Fibroblast of villous mesenchyme (primary cell): ENCODE measurements at places on chromosomes 7 and 10. TPM values are rescaled to one million over a fixed set of nuclear protein-coding genes. Genes with fewer than 3 reads are reported as not detected.

- DNase-seq = peak; percentile 99
These were observed 22.7 kb upstream of the AGFG2 start for GRCh38 chr7:100516135-100516812.

DNA sequence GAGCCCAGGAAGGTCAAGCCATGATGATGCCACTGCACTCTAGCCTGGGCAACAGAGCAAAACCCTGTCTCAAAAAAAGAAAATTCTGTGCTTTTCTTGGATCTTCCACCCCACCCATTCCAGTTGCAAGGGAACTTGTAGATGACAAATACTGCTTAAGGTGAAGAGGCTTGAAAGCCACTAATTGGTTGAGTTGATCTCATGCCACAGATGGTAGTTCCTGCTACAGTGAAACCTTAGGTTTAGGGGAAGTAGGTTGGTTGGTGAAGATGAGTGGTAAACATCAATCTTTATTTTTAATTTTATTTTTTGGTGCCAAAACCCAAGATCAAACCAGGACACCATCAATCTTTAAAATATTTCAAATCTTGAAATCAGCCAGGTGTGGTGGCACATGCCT, 2.9 kb upstream of the GDI2 start:
- no peak for DNase-seq

DNA sequence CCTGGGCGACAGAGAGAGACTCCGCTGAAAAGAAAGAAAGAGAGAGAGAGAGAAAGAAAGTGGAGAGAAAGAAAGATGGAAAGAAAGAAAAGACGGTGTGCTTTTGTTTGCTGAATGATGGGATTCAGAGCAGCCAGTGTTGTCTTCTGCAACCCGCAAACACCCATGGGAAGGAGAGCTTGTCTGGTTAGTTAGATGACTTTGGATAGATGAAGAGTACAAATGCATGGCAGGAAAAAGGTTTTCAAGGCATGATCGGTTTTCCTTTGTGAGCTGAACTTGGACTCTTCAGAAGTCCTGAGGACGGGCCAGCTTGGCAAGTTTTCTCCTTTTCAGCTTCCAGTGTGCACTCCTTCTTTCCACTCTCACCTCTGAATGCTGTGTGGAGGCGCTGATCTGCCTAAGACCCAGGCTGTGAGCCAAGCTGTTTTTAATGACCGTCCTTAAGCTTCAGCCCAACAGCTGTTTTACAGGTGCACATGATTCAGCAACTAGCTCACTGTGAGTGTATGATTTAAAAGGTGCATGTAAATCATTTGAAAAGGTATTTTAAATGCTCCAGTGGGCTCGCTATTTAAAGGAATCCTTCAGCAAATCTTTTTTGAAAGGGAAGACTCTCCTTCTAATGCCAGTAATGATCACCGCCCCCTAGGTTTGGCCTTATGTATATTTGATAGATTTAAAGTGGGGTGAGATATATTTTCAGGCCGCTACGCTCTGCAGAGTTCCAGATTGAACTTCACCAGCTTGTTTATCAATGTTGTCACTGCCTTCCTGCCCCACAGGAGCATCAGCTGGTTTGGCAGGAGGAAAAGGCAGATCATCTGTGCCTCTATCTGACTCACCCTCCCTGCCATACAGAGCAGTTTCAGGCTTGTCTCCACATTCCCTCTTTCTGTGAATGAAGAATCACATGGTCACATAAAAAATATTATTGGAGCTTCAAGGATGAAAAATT, 115.0 kb downstream of the PLXDC2 start:
- DNase-seq = peak; percentile 53

GRCh38 chr7:1324028-1324900, 91.6 kb downstream of the UNCX start:
- DNase-seq = no peak

- DNase-seq = peak; percentile 57
These were observed 6.6 kb downstream of the AASS start for GRCh38 chr7:122137251-122138077.

DNA sequence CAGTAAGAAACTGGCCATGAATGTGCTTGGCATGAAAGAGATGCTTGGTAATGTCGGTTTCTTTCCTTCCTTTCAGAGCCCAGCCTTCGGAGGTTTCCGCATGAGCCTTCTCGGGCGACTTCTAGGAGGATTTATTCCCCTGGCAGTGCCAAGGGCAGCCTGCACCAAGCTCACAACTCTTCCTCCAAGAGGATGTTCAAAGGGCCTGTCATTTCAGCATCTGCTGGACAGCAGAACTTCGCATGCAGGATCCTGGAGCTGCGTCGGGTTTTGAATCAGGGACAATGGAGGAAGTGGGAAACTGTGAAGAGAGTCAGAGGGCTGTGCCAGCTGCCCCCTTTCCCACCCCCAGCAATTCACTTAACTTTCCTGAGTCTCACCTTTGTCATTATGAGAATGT, 21.3 kb downstream of the GOLGA7B start:
- no peak for DNase-seq

DNA sequence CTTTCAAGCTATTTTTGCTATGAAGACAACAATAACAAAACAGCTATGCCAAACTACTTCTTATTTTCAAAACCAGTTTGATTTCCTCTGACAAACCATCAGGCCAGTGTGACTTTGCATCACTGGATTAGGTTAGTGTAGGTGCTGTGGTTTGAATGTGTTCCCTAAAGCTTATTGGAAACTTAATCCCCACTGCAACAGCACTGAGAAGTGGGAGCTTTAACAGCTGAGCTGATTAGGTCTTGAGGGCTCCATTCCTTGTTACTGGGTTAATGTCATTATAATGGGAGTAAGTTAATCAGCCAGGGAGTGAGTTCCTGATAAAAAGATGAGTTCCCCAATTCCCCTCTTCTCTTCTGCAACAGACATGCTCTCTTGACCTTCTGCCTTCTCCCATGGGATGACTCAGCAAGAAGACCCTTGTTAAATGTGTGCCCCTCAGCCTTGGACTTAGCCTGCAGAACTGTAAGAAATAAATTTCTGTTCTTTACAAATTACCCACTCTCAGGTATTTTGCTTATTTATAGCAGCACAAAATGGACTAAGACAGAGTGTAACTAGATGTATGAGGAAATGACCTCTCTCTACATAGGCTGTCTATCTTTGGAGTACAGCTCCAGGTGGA, 186.8 kb downstream of the CTTNBP2 start:
- DNase-seq = no peak

DNA sequence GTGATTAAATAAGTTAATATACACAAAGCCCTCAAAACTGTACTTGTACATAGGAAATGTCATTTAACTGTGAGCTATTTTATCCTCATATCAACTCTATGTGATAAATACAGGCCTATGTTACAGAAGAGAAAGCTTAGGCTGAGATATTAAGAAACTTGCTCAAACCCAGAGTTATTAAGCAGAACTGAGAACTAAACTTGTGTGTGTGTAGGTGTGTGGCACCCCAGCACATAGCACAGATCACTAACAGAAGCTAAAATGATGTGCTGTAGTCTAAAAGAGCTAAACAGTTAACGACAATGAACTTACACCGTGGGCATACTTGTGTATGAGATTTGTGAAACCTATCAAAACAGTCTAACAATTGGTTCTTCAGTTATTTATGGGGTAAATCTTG, 34.5 kb downstream of the MTPN start:
- no peak for DNase-seq

DNA sequence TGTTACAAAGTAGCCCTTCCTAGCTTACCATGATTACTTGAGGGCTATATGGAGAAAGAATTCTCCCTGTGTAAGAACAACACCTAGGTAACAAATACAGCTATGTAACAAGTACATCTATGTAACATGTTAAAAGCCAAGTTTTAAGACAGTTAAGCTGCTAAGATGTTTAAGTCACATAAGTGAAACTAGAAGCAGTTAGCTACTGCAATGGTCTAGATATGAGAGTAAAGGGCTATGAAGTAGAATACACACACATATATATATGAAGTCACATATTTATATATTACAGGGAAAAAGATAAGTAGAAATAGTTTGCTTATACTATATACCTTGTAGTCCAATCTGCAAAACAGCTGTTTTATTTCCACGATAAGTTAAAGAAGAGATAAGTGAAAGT, 14.4 kb downstream of the POT1 start:
- DNase-seq = no peak

DNA sequence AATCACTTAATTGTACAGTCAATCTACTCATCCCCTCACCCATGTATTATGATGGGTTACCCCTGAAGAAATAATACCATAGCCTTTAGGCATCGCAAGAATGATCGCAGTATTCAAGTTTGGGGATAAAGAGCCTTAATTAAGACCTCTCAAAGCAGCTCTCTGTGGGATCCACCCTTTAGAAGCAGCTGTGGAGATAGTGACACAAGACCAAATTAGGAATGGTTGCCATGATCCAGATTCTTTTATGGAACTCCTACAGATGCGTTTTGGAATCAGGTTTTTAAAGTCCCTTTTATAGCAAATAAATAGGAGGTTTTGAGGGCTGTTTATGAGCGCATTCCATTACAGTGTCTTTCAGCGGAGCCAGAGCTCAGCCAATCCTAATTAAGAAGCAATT, 12.2 kb downstream of the TES start:
- peak; percentile 46 for DNase-seq

- DNase-seq = peak; percentile 72
These were observed 141.2 kb upstream of the KIF5B start for GRCh38 chr10:32197423-32197822.

- no peak for DNase-seq
These were observed 14.8 kb downstream of the SRRM3 start for GRCh38 chr7:76216381-76217082.

DNA sequence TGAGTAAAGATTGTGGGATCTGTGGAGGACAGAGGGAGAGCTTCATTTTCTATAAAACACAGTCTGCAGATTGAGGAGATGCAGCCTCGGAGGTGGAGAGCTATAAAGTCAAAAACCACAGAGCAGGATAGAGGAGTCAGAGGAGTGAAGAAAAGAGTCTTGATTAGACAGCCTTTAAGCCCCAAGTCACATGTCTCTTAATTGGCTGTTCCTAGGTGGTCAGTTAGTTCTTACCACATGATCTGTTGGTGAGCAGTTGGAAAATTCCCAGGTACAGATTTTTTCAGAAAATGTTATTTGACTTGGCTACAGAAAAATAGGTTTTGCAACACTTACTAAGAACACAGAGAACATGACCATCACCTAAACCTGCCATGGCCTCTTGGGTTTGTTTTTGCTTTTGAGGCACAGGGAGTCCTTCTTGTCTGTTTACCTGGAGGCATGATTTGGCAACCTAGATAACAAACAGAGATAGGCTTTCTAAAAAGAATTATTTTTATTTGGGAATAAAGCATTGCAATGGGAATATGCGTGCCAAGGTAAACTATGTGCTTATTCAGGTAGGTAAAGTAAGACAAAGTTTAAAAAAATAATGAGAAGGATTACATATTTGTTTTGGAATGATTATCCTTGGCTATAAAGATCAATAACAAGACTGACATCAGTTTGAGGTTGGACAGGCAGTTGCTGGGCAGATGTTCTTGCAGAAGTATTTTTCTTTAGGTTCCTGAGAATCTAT, 604 bp upstream of the CYP3A43 start:
- DNase-seq = no peak

DNA sequence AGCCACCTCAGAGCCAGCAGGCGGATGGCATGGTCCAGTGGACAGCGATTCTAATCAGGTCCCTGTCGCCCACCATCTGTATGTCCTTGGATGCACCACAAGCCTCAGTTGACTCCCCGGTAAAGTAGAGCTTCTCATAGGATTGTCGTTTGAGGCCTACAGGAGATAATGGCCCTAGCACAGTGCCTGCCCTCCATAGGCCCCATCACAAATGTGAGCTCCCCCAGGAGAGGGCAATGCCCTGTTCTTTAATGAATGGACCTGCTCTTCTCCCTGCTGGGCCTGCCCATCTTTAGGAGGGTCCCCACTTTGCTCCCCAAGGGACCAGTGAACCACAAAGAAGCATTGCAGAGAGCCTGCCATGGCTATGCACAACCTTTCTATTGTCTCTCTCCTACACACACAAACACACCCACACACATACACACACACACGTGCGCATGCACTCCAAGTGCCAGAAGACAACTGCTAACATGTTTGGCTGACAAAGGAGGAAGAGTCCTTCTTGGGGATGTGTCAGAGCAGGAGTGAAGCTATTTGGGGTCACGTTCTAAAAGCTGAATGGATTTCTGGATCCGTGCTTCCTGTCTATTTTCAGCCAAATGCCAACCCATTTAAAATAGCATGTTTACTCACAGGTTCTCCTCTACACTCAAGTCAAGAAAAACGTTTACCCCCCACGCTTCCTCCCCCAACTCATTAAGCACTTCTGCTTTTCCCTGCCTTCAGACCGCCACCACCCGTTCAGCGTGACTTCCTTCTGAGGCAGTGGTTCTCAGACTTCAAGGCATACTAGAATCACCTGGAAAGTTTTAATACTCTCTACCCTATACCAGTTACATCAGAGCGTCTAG, 196.1 kb downstream of the GRID1 start:
- no peak for DNase-seq

DNA sequence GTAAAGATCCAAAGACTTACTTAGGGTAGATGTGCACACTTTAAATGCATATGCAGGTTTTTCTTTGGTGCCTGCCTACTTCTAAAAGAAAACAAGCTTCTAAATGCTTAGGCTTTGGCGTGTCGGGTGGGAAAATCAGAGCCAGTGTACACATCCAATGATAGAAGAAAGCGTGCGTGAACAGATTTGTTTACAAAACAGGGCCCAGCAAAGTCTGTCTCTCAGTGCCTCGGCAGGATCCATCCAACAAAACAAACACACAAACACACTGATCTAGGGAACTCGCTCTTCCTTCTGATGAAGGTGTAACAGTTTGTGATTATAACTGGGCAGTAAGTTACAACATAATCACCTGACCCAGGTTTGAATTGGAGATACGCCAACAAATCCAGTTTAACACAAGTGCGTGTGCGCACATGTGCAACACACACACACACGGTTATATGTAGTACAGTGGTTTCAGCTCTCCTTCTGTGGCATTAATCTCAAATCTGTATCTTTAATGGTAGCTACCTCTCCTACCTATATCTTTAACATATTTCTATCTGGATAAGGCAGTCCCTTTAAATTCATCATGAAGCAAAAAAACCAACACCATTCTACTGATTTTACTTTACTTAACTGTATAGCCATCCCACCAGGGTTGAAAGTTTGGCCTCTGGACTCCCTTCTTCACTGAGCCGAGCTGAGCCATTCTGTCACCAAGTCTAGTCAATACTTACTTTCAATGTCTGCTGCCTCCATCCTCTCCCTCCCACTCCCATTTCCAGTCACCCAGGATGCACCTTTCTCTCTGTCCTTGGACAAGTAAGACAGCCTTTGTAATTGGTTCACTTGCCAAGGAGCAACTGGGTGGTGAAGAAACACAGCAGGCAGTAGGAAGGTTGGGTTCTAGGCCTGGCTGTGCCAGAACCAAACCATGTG, 184.4 kb upstream of the KLF14 start:
- DNase-seq = peak; percentile 68

DNA sequence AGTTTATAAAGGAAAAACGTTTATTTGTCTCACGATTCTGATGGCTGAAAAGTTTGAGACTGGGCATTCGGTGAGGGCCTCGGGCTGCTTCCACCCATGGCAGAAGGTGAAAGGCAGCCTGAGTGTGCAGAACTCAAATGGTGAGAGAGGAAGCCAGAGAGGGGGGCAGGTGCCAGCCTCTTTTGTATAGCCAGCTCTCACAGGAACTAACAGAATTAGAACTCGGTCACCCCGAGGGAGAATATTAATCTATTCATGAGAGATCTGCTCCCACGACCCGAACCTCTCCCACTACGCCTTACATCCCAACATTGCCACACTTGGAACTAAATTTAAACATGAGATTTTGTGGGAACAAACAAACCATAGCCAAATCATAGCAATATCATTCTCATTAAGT, 112.6 kb downstream of the ZPBP start:
- no peak for DNase-seq

The GRB10 gene
- 23.3 and 39.3 TPM in 2 replicates for total RNA-seq

The FAM25A gene
- not detected in 2 replicates for total RNA-seq

The CDK14 gene
- 29.0 and 41.0 TPM in 2 replicates for total RNA-seq

The TFEC gene
- not detected in 2 replicates for total RNA-seq

The EBF3 gene
- 0.32 and 6.0 TPM in 2 replicates for total RNA-seq

The SKIDA1 gene
- 0.32 and 0.43 TPM in 2 replicates for total RNA-seq
